ENCODE measurements at places on chromosomes 12 and 14. TPM values are rescaled to one million over a fixed set of nuclear protein-coding genes. Genes with fewer than 3 reads are reported as not detected.

The RASAL1 gene
- total RNA-seq: 1.4 TPM

The PLBD2 gene
- total RNA-seq: 15.1 TPM

DNA sequence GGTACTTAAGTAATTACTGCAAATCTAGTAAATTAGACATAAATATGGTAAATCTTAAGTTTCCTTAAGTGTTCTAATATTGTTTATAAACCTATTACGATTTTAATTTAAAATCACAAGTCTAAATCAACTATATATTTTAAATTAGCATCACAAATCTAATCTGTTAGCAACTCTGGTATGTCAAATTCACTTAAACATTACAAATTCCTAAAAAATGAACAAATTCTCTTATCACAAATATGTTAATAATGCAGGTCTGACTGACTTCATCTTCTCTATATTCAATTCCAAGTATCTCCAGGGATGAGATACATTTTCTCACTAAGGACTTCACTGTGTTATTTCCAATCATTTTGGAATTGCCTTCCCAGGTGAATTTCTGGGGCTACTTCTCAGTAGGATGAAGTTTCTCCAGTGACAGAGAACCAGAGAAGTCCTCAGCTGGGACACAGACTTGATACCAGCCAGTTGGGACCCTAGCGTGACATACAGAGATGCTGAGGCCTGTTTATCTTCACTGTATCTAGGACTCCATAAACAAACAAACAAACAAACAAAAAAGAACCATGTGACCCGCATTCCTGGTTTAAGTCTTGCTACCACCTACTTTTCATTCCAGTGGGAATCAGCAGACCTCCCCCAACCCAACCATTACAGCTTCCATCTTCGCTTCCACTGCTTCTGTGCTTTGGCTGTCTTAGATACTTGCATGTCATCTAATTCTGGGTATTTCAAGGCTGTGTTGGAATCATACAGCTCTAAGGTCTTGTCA, 21.8 kb downstream of the CFAP251 start:
- H3K36me3 ChIP-seq: no peaks in the 10 kb centered on the region
- H3K27me3 ChIP-seq: no peaks in the 10 kb centered on the region
- no peaks in the 10 kb centered on the region for H3K4me1 ChIP-seq
- H3K27ac ChIP-seq: no peak overlapping the region
- no peak overlapping the region for H3K4me3 ChIP-seq

GRCh38 chr12:82648259-82648909, 38.3 kb upstream of the TMTC2 start:
- no peaks in the 10 kb centered on the region for H3K36me3 ChIP-seq
- H3K4me1 ChIP-seq: no peaks in the 10 kb centered on the region
- no peak for DNase-seq

DNA sequence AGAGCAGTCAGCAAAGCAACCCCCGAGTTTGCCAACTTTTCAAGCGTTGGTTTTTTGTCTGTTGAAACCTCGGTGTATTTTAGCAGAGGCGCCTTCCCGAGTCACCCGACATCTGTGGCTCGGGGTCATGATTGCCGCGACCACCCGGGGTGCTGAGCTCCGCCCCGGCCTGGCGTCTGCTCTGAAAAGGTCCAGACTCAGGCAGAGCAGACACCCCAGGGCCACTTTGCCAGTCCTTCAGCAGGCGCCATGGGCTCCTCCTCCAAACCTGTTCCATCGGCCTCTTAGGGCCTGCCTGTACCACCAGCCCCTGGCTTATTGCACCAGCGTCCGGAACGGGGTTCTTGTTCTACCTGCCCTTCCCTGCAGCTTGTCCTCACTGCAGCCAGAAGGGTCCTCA, 19.1 kb downstream of the ANKRD9 start:
- no peak for DNase-seq
- no peaks in the 10 kb centered on the region for H3K27me3 ChIP-seq
- no peak overlapping the region for H3K27ac ChIP-seq
- H3K36me3 ChIP-seq: no peaks in the 10 kb centered on the region

DNA sequence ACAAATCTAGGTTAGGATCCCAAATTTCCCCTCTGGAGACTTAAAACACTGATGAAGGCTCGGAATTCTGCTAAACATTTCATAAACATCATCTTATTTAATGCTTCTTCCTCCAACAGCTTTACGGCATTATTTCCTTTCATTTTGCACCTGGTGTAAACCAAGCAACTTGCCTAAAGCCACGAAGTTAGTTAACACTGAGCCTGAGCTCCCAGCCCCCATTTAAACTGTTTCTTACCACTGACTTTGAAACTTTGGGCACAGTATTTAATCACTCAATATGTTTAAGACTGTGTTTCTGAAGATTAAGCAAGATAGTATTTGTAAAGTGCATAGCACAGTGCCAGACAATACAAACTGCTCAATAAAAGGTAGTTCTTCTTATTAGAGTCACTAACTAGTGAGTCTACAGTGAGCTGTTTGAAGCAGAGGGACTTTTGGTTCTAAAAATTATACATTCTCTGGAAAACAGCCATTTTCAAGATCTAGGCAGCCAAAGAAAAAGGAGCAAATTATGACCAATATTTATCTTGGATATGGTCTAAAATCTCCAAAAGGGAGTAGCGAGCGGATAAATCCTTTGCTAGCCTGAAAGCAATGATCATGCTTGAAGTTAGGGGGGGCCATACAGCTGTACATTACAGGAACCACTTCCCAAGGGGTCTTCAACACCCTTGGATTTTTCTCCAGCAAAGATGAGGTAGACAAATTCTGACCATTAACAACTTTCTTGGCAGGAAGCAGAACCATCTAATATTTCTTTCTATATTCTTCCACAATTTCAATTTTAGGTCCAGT, 4.0 kb downstream of the EGLN3 start:
- H3K36me3 ChIP-seq: no peaks in the 10 kb centered on the region
- DNase-seq: no peak
- no peak overlapping the region for H3K27ac ChIP-seq
